NB4 (cell line): ENCODE measurements at places on chromosomes 2 and 18.

- no peak for DNase-seq
These were observed 25.5 kb upstream of the NFE2L2 start for GRCh38 chr2:177289824-177290628.

- no peak for DNase-seq
These were observed 4.1 kb upstream of the EVA1A start for GRCh38 chr2:75564713-75565359.

GRCh38 chr2:170486730-170487129 lies 228.4 kb upstream of the SP5 start:
- no peak for DNase-seq

GRCh38 chr2:181552808-181553207 lies 95.6 kb downstream of the ITGA4 start:
- DNase-seq = no peak

DNA sequence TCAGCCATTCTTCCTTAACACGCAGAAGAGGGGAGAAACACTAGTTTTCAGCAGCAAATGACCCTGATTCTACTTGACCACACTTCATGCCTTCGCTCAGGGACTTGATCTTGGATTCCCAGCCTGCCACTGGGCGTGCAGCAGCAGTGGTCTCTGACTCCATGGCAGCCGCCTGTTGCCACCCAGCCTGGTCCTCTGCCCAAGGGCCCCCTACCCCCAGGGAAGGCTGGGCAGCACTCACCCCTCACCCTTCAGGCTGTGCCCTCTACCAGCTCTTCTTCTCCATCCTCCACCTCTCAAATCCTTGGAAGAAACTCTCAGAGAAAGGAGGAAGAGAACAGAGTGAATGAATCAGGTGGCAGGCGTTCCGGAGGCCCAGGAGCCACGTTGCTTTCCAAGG lies 32.1 kb upstream of the RPL31 start:
- DNase-seq = no peak

DNA sequence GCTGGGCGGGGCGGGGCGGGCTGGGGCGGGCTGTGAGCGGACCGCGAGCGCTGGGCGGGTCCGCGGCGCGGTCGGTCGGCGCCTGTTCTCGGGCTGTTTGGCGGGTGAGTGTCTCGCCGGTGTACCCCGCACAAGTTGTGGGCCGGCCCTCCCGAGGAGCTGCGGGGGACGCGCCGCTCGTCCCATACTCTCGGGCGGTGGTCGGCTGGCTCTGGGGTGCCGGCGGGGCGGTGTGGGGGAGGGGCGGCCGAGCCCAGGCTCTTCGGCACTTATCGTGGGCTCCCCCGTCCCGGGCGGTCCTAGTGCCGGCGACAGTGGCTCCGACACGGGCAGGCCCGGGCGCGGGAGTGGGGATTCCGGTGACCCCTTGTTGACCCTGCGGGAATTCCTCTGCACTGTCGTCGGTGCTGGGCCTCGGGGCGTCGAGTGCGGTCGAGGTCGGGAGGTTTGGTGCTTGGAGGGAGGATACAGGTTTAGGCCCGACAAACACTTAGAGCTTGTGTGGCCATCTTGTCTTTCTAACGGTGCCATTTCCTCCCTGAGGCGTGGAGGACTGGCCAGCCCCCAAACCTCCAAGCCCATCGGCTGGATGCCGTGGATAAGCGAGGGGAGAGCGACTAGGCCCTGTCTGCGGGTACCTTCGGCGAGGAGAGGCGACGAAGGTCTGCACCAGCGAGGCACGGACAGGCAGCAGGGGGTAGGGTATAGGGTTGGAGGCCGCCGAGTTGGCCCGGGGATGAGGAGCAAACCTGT lies at the start of gene SEPTIN2:
TSS of gene SEPTIN2 (plus strand) at position 47 of the 753 bp plus-strand sequence. CDS start 8,308 bp downstream, outside the sequence.
- DNase-seq = no peak

DNA sequence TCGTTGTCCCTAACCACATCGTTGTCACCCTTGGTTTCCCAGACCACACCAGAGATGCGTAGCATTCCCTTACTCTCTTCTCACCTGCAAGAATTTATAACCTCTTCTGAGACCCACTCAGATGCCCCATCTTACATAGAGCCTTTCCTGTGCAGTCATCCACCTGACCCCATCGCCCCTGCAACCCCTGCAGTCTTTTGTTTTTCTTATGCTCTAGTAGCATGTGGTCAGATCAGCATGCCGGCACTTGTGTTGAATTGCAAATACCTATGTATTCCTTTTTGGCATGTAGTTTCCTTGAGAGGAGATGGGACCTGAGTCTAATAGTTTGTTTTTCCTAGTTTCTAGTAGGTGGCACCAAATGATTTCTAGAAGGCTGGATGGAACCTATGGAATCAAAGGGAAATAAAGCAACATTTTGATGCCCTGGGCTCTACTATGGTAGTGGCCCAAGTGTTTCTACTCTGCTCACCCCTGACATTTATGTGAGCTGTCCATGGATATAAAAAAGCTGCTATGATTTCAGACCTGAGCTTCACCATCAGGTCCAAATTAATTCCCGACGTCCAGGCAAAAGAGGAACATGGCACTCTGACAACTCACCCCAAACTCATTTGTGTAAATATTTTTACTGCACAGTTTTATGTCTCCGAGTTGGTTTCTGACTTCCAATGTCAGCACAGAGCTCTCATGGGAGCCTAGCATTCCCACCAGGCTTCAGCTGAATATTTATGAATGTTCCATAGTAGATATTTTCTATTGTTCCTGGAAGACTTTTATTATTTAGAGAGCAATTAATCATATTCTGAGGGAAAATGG lies 143.6 kb downstream of the RNF144A start:
- DNase-seq = no peak

DNA sequence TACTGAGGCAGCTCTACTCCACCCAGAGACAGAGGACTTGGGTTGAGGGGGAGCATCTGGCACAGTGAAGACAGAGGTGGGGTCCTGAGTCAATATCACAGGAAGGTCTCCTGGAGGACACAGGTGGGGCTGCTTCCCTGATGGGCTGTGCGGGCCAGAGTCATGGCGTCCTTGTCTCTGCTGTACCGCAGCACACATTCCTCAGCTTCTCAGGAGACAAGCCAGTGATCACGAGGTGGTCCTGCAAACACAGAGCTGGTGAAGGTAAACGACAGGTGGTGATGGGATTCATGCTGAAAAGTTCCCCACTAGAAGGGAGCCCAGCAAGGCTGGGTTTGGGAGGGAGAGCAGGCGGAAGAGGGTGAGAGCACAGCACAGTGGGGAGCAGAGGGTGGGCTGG lies 9.7 kb downstream of the TCF23 start:
- DNase-seq = no peak

DNA sequence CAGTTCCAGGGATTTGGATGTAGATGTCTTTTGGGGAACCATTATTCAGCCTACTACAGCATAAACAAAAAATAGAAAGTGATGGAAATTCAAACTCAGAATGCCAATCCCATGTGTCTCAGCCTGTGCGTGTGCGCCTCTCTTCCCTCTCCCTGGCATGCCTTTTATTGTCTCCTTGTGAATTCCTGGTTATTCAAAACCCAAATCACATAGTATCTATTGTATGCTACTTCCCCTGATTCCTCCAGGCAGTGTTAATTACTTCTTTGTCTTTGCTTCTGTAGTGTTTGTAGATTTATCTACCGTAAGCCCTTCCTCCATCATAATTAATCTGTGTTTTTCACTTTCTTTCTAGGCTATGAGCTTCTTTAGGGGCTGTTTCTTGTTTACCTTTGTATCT lies 38.9 kb downstream of the RHBDD1 start:
- no peak for DNase-seq

DNA sequence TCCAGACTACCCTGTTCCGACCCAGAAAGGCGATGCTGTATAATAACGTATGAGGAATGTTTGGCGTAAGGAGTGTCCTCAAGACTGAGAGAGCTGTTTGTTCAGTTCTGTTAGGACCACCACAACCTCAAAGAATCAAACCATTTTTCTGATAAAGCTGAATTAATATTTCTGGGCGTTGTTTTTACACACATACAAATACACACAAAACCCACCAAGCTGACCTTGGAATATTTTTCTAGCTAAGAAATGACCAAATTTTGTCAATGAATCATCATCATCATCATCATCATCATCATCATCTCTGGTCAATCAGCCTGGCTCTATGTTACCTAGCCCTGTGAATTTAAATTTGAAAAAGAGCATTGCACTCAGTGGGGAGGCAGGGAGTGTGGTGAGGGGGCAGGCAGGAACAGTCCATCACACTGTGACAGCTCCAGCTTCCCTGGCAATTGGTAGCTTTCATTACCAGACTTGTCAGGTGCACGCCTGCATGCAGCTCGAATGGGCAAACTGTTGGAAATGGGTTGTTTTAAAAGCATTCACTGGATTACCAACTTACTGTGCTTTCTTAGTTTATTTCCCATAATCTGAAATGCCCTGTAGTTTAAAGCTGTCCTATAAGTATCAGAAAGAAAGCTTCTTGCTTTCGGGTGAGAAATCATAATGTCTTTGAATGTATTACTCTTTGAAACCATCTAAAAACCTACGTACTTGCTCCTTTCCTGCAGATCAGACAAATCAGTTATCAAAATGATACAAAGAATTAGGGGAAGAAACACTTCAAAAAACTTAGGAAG lies 6.9 kb upstream of the POU3F3 start:
- DNase-seq = no peak

DNA sequence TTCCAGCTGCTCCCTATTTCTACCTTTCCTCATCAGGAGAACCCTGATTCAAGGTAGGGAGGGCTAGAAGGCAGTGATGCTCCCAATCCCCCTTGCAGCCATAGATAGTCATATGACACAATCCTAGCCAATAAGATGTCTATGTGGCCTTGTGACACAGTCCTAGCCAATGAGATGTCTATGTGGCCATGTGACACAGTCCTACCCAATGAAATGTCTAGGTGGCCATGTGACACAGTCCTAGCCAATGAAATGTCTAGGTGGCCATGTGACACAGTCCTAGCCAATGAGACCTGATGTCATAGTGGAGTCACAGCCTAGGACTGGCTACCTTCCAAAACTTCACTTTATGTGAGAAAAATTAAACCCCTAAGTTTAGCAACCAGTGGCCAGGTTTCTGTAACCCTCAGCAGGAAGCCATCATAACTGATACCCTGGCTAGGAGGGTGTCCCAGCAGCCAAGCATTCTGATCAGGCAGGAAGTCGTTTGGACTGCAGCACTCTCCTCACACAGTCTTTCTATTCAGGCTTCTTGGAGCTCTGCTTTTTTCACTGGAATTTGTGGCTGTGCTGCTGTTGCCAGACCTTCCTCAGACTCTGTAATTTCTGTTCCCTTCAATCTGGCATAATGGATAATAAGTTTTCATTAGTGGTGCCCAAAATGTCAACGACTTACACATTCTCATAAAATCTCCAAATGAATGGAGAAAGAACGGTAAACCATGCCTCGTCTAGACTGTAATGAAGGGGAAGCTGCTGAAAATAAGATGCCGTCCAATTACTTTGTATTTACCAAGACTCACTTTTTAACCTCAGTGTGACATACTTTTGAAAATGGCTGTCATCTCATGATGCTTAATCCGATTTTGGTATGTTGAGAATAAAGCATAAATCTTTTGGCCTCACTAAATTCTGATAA lies 165.0 kb upstream of the NCKAP5 start:
- no peak for DNase-seq

DNA sequence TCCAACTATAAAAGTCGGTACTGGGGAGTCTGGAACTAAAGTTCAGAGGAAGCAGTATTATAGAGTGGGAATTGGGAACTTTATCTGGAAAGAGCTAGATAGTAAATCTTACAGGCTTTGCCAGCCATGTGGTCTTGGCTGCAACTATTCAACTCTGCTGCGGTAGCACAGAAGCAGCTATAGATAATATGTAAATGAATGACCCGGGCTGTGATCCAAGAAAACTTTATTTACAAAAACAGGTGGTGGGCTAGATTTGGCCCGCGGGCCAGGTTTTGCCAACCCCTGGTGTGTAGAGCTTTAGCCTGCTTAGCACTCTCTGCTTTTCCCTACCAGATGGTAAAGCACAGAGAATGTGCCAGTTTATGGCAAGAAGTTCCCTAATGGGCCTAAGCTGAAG lies 70.8 kb downstream of the TNP1 start:
- DNase-seq = no peak

DNA sequence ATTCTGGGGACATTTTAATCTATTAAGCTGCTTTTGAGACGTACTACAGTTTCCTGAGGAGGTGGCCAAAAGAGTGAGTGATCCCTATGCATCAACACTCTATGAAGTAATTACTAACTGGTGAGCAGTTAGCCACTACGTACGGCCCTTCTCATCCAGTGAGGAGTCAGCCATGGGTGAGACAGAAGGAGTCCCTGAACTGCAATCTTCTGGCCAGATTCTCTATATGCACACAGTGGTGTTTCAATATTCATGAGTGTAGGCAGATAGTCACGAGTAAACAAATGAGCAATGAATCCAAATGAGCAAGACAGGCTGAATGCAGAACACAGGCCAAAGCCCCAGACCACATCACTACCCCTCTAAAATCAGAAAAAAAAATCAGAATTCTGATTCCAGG lies 29.8 kb upstream of the TMEM214 start:
- no peak for DNase-seq

DNA sequence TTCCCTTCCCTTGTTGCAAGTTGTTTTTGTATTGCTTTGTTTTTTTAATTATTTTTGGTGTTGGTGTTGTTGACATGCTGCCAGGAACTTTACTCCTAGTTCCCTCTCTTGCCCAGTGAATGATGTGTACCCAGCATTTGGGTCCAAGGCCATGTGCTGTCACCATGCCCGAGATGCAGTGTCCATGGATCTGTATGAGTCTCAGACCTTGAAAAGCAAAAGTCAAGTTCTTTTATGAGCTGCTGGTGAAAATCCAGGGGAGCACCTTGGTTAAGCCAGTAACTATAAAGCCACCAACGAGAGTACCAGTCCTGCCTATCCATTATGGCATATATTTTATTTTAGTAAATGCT lies 236.4 kb downstream of the BCL11A start:
- no peak for DNase-seq

DNA sequence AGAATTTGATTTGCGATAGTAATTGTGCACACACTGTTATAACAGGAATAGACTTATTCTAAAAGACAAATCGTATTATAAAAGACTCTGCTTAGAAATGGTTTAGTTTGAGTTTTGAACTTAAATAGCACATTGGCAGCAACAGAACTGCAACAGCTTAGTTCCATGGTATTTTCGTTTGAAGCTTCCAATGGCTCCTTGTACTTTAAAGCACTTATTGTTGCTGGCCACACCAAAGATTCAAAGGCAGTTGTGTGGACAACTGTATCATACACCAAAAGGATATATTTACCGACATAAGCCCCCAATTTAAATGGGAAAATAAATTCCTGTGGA lies 627 bp downstream of the WIPF1 start:
- peak; percentile 30 for DNase-seq

DNA sequence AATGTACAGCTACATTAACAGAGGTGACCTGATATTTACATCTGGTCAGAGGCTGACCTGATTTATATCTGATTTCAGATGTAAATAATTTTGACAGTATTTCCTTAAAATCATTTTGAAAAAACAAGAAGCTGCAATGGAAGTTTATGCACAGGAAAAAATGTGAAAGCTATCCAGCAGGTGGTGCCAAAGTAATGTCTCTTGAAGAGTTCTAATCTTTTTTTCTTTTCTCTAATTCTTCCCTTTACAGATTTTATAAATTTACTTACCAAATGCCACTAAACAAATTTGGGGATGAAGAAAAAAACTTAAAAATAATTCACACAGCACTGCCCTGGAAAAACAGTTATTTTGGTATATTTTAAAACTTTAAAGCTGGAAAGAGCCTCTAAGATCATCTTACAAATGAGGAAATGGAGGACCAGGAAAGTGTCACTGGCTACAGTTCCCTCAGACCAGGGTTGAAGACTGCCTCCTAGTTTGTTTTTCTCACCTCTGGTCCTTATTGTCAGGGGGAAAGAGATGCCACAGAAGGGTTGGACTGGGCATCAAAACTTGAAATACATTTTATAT lies 16.4 kb upstream of the FBLN7 start:
- peak; percentile 71 for DNase-seq
